ENCODE measurements at places on chromosomes 11 and 22.

- no peak for DNase-seq
These were observed 84.6 kb upstream of the ANO3 start for GRCh38 chr11:26247340-26247739.

DNA sequence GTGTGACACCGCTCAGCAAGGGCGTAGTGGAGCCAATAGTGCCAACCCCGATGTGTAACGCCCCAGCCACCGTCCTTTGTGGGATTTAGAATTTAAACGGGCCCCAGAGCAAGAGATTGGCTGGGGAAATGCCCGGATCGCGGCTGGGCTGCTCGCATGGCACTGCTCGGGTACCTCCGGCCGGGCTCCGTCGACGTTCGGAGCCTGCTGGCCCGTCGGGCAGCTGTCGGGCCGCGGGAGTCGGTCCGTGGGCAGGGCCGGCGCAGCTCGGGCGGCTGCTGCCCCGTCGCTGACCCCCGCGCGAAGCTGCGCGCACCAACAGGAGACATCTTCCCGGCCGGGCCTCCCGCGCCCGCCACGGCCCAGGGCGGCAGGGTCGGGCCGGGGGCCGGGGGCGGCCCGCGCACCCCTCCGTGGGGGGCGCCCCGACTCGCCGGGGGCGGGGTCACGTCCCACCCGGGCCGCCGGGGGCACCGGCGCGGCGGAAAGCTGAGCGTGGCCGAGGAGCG lies 1.3 kb upstream of the KDM2A start:
- no peak for DNase-seq

GRCh38 chr11:32032478-32032877 lies 58.4 kb upstream of the RCN1 start:
- DNase-seq, result no peak

- DNase-seq, result no peak
These were observed 28.9 kb upstream of the CBX7 start for GRCh38 chr22:39181356-39181755.

DNA sequence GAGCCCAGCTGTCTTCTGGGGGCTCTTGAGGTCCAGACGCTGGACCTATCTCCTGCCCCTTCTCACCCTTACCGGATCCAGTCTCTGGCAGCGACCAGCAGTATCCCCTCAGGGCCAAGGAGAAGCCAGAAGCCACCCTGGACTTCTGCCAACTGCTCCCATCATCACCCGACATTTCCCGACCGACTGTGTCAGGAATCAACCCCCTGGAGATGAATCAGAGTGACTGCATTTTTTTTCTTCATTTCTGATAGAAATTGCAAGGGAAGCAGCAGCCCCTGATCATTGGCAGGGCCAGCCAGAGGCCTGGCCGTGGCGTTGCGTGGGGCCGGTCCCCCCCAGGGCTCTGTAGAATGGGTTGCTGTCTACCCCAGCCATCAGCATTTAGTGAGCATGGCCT lies 5.2 kb upstream of the LIF start:
- no peak for DNase-seq

- DNase-seq, result no peak
These were observed 7.8 kb downstream of the TAF1D start for GRCh38 chr11:93733474-93733873.

- DNase-seq, result no peak
These were observed 22.3 kb downstream of the LRRC74B start for GRCh38 chr22:21067901-21068680.

GRCh38 chr11:128299132-128299726 lies 288.1 kb downstream of the ETS1 start:
- no peak for DNase-seq

DNA sequence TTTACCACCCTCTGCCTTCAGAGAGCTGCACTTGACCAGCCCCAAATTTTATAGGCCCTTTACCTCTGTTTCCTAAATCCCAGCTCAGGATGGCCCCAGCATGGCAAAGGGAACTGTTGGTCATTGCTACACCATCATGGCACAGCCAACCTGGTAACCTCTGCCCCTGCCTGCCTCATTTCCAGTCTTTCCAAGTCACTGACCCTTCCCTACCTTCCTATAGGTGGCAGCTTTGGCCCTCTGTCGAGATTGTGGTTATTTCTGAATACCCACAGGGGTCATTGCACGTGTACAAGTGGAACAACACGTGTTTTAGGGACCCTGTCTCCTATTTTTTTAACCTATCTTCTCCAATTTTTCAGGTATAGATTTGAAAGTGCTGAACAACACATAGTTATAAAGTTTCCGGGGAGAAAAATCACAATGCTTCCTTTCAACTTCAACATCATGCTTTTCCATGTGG lies 2.8 kb downstream of the GALNT18 start:
- no peak for DNase-seq

- DNase-seq, result peak; percentile 47
These were observed 30.2 kb upstream of the APOBEC3A start for GRCh38 chr22:38927033-38927781.

- no peak for DNase-seq
These were observed at the start of gene XKR3 for GRCh38 chr22:16824716-16825687. Gene XKR3 (minus strand): TSS chr22:16825411. CDS start chr22:16808073, 17,338 bp downstream.

DNA sequence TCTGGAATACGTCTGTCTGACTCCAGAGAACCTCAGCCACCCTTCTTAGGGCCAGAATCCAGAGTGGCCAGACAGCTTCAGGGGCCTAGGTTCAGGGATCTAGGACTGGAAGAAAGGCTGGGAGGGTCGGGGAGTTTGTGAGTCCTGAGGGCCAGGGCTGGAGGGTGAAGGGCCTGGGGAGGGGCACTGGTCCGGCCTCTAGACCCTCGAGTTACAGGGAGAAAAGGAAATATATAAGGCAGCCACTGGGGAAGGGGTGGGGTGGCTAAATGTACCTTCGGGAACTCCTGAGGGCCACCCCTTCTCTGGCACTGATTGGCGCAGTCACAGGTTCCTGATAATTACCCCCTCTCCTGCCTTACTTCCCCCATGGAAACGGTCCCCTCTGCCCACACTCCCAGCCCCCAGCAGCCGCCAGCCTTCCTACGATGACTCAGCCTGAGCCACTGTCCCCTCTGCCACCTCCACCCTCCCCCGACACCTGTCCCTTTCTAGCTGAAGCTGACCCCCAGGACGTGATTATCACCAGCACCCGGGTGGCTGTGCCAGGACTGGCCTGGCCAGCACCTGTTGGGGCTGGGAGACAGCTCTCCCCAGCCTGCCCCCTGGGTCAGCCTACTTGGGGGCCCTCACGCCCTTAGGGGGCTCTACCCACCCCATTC lies 26.4 kb downstream of the MB start:
- no peak for DNase-seq

DNA sequence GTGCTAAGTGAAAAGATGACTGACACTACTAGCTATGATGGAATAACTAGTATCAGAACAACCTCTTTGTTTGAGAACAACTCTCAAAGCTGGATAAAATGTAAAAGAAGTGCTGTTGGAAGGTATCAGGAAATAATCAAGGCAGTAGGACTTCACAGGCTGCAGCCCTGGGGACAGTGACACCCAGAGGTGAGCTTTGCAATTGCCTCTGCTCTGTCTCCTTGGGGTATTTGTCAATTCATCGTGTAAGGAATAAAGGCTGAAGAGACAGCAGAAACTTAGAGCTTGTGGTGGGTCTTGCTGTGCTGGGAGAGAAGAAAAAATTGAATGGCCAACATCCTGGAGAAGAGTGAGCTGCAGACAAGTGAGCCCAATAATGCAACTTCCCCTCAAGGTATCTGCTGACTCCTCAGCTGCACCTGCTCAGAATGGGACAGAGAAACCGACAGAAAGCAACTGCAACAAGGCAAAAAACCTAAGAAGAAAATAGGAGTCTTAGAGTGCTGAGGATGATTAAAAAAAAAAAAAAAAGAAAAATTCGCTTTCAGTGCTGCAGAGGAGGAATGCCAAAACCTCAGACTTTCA lies 141.1 kb downstream of the RCN1 start:
- DNase-seq, result no peak

DNA sequence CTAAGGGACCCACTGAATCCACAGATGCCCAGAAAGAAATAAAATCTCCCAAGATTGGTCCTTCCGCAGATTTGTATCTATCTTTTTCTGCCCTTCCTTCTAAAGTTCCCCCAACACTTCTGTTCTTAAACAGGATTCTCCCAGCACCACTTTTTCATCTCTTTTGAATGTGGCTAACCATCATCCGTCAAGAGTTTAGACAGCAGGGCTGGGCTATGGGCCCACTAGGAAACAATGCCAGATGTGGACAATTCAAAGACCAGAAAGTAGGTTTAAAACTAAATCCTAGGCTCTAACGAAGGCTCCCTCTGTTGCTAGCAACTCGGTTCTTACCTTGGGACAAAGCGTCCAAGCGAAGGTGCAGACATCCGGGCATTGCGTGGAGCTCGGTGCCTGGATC lies 100.0 kb downstream of the AMBRA1 start:
- DNase-seq, result no peak

- DNase-seq, result no peak
These were observed 22.3 kb downstream of the SLN start for GRCh38 chr11:107689317-107690202.

DNA sequence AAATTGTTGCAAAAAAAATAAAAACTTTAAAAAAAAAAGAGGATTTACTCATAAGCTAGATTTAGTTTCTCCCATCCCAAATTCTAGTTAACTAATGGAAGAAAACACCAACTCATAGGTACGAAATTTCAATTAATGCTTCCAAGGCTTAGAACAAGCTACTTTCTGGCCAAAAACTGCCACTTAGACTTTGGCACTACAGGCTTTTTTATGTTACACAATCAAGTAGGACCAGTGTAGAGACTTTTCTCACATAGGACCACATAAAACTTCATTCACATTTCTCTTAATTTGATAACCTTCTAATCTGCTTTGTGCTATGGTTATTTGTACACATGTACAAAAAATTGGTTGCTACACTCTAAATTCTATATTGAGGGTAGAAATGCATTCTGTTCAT lies 3.1 kb downstream of the ST13 start:
- no peak for DNase-seq

DNA sequence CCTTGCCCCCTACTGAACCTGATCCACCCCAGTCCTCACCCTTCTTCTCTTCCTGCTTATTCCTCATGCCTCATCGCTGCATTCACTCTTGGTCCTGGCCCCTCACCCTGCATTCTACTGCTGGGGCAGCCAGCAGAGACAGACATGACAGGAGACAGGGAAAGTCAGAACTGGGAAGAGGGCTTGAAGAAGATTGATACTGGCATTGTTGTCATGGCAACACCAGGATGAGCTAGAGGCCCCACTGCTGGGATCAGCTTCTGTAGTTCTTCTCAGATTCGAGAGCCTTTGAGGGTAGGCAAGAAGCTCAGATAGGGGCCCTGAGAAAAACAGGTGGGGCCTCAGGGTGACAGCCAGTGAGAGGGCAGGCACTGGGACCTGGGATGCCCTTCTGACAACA lies 264.3 kb downstream of the MIAT start:
- DNase-seq, result no peak

GRCh38 chr11:43930868-43931716 lies 11.3 kb upstream of the C11orf96 start:
- DNase-seq, result no peak

DNA sequence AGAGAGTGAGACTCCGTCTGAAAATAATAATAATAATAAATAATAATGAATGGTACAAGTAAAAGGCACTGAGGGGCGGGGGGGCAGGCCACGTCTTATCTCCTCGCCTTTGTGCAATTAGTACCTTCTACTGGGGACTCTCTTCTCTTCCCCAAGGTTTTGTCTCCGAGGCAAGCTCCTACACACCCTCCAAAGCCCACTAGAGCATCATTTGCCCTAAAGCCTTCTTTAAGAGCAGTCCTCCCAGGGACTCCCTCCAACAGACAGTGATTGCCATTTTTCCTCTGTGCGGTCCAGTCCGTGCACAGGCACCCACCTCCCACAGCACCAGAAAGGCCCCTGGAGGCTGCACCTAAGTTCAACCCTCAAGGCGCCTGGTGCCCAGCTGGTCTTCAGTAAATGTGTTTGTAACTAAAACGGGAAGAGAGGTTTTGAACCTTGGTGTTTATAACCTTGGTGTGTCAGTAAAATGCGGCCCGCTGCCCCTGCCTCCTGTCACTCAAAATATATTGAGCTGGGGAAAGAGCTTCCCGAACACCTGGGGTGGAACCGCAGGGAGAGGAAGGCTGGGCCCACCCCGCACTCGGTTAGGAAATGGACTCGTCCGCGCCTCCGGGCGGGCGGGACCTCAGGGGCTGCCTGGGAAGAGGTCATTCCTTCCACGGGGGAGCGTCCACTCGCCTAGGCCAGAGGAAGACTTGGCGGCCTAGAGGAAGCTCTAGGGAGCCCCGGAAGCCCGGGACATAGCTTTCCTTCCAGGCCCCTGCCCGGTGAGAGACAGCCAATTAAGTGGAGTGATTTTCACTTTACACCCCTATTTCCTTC lies 4.7 kb upstream of the KDELR3 start:
- no peak for DNase-seq

DNA sequence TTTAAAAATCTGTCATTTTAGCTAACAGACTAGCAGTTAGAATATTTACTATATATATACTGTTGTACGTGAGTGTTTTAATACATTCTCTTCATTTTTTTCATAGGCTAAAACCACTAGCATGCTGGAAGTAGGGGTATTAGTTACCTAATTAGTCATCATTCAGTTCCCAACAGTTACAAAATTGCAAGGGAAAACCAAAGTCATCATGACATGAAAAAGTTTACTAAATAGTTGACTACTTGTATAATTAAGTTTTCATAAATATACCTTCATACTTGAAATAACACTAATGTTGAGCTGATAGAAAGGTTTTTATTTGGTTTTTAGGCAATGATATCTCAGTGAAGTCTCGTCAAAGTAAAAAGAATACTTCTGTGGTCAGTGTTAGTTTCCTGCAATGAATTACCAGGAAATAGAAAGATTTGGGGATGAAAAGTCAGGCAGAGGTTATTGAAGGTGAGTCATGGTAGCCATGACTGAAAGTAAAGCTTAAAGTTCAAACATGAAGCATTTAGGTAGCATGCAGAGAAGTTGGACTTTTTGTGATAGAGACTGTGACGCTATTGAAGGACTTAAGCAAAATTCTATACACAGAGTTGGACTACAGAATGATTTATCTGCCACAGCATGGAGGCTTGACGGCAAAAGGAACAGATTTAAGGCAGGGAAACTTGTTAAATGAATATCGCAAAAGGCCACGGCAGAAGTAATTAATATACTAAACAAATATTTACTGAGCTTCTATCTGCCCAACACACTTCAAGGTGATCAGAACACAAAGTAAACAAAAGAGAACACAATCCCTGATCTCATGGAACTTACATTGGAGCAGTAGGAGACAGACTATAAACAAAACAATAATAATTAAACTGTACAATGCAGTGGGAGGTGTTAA lies 828.1 kb upstream of the FAT3 start:
- no peak for DNase-seq

DNA sequence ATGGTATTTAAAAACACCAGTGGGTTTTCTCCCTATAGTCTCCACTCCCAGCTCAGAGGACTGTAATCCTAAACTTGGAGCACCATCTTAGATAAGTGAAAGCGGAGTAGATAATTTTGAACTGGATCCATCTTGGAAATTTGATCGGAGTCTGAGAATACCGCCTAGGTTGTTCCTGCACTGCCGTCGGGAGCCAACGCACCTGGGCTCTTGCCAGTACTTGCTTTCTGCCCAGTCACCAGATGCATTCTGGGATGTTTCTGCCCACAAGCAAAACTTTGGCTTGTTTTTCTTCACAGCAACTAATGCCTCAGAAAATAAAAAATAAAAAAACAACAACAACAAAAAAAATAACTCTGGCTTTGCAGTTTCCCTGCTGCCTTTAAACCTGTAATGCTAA lies 113.0 kb upstream of the MTMR2 start:
- no peak for DNase-seq

Measured in Panc1 (cell line).